ENCODE measurements at places on chromosomes 7 and 10.
A peak's percentile ranks its signal among the peaks of the same experiment; 100 is the strongest.

DNA sequence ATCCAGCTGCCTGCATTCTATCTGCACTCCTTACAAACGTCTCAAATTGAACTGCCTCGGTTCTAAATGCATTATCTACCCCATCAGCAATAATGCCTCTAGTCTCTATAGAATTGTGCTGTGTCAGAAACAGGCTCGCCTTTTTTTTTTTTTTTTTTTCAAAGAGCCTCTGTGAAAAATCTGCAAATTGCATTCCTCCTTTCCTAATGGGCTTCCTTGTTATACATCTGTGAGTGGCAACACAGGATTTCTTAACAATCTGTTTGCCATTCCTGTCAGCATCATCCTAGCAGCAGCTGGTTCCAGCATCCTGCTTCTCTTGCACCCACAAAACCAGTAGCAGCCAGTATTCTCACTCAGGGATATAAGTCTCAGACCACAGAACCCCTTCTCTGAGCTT, 413.5 kb upstream of the SEMA3D start:
- no peak for DNase-seq

- DNase-seq, result peak; percentile 58
These were observed 72.1 kb upstream of the LYZL2 start for GRCh38 chr10:30701451-30702173.

GRCh38 chr7:28882869-28883470, 75.2 kb downstream of the TRIL start:
- DNase-seq, result no peak

- DNase-seq, result no peak
These were observed 4.7 kb upstream of the TMEM72 start for GRCh38 chr10:44906486-44906885.

DNA sequence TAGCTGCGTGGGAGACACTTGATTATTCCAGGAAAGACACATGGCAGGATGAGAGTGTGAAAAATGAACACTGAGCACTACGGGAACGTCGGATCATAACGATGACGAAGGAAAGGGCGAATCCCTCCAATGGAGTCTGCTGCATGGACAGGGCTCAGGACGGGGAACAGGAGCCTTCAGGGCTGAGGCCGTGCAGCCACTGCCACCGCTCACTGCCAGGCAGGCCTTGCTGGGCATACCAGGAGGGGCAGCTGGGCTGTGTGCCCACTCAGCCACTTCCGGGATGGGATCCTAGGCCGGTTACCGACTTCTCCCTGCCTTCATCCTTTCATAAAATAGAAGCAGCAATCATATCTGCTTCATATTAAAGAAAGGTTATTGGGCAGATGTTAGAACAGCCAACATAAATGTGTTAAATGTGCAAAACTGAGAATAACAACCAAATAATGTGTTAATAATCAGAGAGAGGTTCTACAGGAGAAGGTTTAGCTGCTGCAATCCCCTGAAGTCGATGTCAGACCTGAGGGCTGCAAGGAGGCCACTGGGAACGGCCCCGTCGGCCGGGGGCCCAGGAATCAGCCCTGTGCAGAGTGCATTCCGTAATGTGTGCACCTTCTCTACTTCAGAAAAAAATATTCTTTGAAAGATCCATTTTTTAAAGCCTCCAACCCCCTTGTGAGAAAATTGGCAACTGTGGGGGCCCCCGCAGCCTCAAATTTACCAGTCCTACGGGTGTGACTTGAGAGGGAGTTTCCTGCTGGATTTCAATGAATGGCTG, 63.6 kb downstream of the ADARB2 start:
- no peak for DNase-seq

DNA sequence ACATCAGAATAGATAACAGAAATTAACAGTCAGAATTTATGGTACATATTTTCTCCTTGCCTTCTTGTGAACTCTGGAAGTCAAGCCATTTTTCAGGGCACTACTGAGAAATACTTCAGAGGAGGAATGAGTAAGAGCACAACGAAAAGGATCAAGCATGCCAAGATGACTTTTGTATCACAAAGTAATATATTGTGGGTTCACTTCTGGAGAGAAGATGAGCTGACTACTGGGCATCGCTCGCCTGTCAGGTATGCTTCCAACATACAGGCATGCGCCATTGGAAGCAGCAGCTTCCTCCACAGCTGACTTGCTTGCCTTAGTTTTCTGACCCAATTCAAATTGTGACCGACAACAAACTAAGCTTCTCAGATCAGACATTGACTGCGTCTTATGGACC, 137.3 kb downstream of the VTI1A start:
- no peak for DNase-seq

DNA sequence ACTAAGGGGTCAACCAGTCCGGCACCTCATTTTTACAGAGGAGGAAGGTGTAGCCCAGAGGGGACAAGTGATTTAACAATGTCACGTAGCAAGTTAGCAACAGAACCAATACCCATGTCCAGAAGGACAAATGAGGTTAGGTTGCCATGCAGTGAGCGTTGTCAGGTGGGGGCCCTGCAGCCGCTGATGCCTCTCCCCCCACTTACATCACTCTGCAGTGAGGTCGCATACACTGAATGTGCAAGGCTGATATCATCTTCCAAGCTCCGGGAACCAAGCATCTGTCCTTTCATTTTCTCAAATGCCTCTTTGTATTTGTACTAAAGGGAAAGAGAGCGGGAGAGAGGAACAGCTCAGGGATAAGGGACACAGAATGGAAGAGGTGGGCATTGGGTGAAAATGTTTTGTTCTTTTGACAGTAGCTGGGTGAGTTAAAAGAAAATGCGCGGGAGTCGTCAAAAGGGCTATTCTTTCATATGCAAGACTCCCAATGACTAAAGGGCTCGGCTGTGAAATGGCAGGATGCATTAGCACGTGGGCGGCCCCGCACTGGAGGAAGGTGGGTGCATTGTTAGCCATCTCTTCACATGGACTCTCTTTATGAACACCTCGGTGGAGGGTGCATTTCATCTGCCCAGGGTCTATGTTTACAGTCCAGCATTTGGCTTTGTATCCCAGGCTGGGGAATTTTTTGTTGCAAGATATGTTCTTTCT, 49.7 kb downstream of the NRAP start:
- DNase-seq, result no peak

GRCh38 chr10:122044713-122045112, 55.8 kb downstream of the TACC2 start:
- no peak for DNase-seq

DNA sequence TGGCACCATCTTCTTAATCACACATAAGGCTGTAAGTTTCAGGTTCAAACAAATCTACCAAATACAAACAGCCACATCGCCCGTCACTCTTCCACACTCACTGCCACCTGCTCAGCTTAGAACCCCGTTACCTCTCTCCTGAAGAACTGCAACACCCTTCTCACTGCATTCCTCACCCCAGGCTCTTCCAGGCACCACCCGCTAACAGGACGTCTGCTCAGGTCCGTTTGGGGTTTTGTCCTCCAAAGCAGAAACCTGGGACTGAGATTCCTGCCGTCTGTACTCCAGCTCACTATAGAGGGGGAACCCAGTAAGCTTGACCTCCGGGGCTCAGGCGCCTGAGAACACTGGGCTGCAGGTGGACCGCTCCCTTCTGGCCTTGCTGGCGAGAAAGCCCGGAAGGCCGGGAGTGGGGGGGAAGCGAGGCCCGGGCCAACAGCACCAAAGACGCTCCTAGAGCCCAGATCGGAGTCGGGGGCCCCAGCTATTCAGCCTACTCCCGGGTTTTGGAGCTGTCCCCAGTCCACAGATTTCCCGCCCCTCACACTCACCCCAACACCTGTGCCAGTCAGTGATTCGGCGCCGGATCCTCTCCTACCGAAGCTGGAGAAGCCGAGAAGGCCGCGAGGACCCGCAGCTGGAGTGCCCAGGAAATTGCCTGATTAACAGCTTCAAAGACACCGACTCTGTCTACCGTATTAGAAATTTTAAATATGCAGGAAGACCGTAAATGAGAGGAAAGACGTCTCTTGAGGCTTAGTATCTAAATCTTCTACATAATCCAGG, at the start of gene AP3M1:
Gene AP3M1 (minus strand): TSS at position 625 of the 786 bp plus-strand sequence. CDS start 12,449 bp downstream, outside the sequence.
- no peak for DNase-seq

DNA sequence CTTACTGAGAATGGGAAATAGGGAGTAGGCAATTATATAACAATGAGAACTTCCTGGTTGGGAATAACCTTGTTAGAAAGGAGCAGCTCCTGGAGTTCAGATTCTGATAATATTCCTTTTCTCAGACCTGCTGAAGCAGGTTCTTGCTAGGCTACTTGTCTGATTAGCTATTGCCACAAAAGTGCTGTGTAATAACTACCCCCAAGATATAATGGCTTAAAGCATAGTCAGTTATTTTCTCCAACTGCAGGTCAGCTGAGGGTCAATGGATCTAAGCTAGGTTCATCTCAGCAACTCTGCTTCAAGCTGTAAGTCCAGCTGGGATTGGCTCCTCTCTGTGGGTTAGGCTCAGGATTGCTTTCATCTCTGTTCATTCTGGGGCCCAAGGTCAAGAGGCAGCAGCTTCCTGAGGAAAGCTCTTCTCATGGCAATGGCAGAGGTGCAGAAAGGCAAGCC, 9.4 kb upstream of the CNOT4 start:
- DNase-seq, result no peak

GRCh38 chr10:126478546-126478945, 90.3 kb upstream of the ADAM12 start:
- no peak for DNase-seq

DNA sequence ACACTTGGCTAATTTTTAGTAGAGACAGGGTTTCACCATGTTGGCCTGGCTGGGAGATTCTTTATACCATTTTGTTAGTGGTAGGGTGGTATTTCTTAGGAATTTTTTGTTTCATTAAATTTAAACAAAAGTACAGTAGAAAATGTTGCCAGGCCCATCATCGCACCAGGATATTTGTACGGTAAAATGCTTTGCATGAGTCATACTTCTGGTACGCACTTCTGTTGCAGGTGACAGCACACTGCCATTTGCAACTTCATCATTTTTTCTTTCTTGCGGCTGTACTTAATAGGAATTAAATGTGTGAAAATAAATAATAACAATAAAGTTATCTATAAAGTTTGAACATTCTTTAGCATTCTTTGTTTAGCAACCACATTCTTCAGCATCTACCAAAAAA, 195.6 kb downstream of the SKAP2 start:
- no peak for DNase-seq

DNA sequence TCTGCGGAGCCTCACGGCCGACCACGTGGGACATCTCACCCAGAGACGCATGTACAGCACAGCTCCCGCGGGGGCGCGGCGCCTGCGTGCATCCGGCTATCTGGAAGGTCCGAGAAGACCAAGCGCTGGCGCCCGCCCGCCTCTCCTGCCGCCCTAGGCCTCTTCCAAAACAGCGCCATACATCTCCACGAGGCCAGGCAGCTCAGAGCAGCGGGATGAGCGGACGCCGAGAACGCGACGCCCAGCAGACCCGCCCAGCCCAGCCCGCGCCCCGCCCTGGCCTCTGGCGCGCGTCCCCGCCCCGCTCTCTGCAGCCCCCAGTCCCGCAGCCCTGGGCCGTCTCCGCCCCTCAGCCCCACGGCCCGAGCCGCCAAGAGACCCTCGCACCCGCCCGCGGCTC, 20.3 kb upstream of the LANCL2 start:
- no peak for DNase-seq

All from KBM-7 (cell line).